ENCODE measurements at places on chromosomes 4 and X.

DNA sequence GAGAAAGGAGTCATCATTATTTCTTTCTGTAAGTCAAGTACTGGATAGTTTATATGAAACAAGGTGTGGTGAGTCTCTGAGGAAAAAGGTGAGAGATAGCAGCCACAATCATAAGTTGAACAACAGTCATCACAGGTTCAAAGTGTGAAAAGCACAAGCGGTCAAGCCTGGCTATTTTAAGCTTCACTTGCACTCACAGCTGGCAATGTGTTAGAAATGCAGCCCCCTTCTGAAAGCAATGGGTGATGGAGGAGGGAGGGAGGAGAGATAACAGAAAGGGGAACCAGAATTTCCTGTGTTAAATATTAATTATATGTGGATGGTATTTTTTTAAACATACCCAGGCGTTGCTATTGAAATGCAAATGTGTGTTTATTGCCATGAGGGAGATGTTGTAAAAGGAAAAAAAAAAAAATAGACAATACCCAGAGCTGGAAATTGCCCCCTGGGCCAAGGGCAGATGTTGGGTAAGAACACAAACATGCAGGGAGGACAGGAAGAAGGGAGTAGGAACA is 26.9 kb upstream of the BMP3 start:
- DNase-seq, result no peak

DNA sequence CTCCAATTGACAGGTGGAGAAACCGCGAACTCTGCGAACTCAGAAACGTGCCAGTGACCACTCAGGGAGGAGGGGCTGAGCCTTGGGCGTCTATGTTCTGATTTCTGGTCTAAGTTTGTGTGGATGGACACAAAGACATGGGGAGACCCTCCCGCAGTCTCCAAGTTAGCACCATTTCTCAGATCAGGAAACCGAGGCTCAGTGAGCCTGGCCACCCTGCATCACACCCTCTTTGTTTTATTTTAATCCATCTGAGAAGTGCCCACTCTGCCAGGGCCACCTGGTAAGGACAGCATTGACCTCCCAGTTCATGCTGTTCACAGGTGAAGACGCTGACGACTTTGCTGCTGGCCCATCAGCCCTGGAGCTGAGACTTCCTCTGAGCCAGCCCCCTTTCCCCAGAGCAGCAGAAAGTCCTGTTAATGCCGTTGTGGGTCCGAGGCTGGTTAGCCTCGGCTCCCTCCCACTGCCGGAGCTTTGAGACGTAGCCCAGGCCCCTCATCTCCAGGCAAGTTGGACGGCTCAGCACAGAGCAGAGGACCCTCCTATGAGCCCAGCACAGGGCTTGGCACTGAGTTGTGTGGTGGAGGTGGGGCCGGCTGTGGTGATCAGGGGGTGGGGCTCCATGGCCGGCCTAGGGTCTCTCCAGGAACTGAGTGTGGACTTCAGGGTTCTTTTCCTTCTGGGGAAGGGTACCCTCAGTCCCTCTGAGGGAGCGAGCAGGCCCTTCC is 43.7 kb downstream of the PSAPL1 start:
- DNase-seq, result no peak

DNA sequence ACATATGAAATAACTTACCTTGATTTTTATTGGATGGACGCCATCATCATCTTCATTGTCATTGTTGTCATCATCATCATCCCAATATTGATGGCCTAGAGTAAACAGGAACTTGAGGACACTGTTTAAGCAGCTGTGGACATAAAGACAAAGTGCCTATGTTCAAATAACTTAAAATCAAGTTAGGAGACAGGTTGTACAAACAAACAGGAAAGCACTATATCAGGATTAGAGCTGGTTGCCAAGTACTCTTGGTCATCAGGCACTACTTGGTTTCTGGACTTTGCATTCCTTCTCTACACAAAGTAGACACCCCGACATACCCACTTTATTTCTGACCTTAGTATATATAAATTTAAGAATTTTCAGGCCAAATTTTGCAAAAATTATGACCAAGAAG is 608.6 kb downstream of the KLHL13 start:
- peak; percentile 5 for DNase-seq

DNA sequence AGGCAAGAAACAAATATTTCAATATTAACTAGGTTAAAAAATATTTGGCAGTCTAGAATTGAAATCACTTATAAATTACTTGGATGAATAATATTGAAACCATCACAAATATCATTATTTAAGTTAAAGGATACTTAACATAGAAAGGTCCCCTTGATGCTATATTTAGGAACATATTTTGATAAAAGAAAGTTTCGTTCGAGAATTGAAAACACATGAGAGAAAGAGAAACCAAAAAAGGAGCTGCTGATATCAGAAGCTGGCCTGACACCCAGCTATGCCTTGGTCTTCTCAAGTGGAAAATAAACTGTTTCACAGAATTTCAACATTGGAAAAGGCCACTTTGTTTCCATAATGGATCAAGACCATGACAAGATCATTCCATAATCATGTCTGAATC is 762.4 kb downstream of the DMD start:
- DNase-seq, result no peak

- DNase-seq, result no peak
These were observed at the start of gene CXCL10 for GRCh38 chr4:76023389-76023788. Gene CXCL10 (minus strand): TSS chr4:76023497. CDS start chr4:76023431, 66 bp downstream.

DNA sequence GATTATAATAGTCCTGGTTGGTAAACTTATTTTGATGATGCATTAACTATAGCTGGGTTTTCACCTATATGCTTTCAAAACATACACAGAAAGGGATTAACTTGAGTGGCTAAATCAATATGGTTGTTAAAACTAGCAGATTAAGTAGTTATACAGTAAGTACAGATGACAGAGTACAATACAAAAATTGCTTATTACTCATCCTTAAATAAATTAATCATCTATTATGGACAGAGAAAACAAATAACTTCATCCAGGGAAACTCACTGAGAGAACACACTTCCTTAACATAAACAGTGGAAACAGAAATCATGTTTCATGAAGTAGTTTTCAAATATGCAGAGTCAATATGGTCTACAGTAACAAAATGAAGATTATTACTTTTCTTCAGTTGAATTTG is 133.4 kb downstream of the AREG start:
- DNase-seq, result no peak

DNA sequence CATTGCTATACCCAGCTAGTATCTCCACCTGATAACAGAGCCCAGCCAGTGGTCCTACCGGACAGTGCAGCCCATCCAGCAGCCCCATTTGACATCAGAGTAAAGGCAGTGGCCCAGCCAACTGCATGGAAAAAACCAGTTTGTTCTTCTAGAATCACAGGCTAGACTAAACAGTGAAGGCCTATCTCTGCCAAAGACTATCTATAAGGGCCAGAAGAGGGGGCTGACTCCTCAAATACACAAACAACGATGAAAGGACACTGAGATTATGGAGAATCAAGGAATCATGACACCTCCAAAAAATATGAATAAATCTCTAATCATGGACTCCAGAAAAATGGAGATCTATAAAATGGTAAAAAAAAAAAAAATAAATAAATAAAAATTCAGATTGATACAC is 546.4 kb upstream of the HTR2C start:
- DNase-seq, result no peak

DNA sequence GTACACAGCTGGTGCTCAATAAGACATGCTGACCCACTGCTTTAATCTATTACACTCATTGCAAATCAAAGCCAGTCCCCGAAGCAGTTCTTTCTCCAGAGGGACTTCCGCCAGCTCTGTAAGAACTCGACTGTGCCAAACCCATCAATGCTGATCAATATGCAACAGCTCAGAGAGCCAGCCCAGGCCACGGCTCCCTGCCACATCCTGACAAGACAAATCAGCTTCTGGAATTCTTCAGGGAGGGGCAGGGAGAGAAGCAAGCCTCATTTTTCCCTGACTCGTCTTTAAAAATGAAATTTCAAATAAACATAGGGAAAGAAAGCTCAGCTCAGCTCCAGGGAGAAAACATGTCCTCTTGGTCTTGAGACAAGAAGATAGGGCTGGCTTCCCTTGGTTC is 5.3 kb upstream of the ADRA2C start:
- DNase-seq, result no peak

- no peak for DNase-seq
These were observed 127.0 kb upstream of the GATB start for GRCh38 chr4:151887816-151888180.

GRCh38 chr4:40122941-40123340 is 66.3 kb downstream of the N4BP2 start:
- DNase-seq, result no peak

Data from NCI-H510A (cell line).